ENCODE measurements at places on chromosomes 2 and 18. TPM values are rescaled to one million over a fixed set of nuclear protein-coding genes. Genes with fewer than 3 reads are reported as not detected.
A peak's percentile ranks its signal among the peaks of the same experiment; 100 is the strongest.

DNA sequence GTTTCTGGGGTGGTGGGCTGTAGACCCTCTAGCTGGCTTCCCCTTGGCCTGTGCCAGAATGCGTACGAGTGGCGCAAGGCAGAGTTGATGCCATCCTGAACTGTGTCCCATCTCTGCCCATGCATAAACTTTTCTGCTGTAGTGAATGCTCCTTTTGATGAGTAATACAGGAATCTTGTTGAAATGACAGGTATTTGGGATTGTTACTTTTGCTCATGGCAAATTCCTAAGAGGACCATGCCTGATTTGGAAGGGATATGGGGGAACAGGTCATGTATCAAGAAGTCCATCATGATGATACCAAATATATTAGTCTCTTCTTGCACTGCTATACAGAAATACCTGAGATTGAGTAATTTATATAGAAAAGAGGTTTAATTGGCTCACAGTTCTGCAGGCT, 648.0 kb downstream of the SLC4A3 start:
- no peak for DNase-seq

Gene SIX3
- not detected for total RNA-seq

Gene ALK
- total RNA-seq = 0.07 TPM

GRCh38 chr2:226953206-226953605, 117.4 kb downstream of the RHBDD1 start:
- DNase-seq = no peak

DNA sequence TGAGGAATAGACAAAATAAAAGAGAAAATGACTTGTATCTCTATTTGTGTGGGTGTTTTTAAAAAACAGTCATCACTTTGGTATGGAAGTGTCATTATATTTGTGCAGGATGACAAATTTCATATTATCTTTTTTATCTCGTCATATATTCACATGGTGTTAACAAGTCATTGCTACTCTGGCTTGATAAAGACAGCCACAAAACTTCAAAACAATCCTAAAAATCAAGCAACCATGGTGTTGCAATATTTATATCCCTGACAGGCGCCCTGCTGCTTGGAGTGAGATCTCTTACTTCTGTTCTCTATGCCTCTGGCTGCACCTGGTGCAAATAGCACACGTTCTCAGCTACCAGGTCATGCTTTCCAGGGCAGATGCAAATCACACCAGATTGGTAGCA, 278.0 kb upstream of the EPHA4 start:
- no peak for DNase-seq

- DNase-seq = no peak
Observed at GRCh38 chr2:58798676-58799208, 557.6 kb upstream of the FANCL start.

- DNase-seq = no peak
Observed at GRCh38 chr2:188426121-188426520, 134.4 kb downstream of the GULP1 start.

DNA sequence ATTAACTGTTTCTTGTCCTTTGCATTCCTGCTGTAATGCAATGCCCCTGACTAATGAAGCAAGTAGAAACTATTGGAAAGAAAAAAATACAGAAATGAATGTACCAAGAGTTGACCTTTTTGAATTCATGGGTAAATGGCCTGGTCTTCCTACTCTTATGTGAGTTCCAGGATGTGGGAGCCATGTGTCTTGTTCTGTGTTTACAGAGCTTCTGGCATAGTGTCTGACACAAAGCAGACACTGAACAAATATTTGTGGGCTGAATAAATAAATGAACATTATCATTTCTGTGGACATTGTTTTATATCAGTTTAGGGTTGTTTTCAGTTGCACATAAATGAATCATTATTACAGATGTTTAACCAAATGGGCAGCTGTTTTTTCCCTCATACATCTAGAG, 155.5 kb downstream of the CD8B2 start:
- no peak for DNase-seq

DNA sequence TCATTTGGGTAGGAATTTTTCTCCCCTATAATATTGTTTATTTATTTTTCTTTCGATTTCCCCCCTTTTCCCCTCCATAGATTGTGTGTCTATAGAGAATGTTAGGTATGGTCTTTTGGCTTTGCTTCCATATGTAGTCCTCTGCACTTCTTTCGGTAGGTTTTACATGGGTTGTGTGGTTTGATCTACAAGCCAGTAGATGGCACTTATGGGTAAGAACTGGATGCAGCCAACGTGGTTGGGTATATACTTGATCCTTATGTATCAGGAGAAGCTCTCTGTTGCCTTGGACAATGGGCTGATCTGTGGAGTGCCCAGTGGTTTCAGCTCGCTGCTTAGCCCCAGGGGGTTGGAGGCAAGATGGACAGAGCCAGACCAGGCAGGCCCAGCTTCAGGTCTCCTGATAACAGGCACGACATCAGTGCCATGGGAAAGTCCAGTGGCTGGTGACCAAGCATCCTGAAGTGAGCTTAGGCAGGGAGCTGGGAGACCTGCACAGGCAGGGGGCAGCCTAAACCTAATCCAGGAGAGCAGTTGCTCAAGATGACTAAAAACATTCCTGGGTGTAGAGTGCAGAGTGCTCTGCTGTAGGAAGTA, 488.3 kb downstream of the CCDC85A start:
- no peak for DNase-seq

DNA sequence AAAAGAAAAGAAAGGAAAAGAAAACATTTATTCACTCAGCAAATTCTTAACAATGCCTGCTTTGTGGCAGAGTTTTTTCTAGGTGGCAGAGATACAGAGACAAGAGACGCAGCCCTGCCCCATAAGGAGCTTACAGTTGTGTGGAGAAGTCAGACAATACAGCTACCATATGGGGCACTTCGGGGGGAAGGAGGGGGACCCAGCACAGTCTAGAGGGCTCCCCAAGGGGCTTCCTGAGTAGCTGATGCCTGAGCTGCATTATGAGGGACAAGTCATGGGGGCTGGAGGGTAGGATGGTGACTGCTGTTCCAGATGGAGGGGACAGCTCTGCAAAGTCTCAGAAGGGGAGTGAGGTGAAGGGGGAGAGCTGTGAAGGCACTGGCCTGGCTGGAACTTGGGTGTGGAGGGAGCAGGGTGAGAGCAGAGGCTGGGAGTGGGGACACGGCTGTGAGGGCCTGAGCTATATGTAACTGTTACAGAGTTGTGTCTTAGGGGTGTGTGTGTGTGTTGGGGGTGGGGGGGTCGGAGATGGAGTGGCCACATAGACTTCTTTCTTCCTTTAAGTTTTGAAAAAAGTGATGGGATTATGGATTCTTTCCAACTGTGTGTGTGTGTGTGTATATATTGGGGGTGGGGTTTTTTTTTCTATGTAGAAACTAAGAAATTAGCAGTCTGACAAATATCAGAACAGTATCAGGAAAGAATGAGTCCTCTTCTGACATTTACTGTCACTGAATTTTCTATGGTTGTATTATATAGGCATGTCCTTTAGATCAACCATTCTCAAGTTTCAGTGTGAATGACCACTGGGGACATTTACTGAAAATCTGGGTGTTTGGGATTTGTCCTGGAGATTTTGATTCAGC, 66.0 kb upstream of the HAAO start:
- no peak for DNase-seq

DNA sequence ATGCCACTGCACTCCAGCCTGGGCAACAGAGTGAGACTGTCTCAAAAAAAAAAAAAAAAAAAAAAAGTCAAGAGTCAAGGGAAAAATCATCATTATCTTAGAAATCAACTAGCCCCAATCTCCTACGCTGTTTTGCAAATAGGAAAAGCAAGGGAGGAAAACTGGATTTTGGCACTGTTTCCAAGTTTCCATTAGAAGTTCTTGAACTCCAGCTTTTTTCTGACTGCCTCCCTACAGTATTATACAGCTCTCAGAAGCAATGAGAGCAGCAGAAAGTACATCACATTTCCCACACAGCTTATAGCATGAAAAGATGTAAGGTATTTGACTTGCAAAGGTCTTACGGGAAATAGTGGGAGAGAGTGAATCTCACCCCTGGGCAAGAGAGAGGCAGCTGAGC, 127.8 kb downstream of the OSR1 start:
- DNase-seq = no peak

GRCh38 chr18:58344861-58345463, 283.9 kb downstream of the ALPK2 start:
- DNase-seq = no peak

Gene ITGA4
- 13.4 TPM for total RNA-seq

Gene FAP
- 1.3 TPM for total RNA-seq

GRCh38 chr2:166127217-166128155, at the start of gene SCN1A:
Gene SCN1A (minus strand): TSS chr2:166128020. CDS start chr2:166073621, 54,399 bp downstream.
- DNase-seq = no peak

DNA sequence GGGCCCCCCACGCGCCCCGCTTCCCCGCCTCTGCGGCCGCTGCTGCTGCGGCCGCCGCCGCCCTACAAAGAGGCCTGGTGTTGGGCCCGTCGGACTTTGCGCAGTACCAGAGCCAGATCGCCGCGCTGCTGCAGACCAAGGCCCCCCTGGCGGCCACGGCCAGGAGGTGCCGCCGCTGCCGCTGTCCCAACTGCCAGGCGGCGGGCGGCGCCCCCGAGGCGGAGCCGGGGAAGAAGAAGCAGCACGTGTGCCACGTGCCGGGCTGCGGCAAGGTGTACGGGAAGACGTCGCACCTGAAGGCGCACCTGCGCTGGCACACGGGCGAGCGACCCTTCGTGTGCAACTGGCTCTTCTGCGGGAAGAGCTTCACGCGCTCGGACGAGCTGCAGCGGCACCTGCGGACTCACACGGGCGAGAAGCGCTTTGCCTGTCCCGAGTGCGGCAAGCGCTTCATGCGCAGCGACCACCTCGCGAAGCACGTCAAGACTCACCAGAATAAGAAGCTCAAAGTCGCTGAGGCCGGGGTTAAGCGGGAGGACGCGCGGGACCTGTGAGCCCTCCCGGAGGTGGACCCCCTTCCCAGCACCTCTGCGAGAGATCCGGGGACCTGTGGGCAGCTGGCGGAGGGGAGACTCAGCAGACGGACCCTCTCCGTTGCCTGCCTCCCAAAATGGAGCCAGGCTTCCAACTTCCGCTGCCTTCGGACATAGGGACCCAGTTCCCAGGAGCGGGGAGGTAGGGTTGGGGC, 1.9 kb downstream of the SP5 start:
- DNase-seq = peak; percentile 61

Gene ARHGAP25
- total RNA-seq = 8.2 TPM

Gene IL36A
- not detected for total RNA-seq

- no peak for DNase-seq
Observed at GRCh38 chr18:74419761-74420160, 37.3 kb downstream of the DIPK1C start.

DNA sequence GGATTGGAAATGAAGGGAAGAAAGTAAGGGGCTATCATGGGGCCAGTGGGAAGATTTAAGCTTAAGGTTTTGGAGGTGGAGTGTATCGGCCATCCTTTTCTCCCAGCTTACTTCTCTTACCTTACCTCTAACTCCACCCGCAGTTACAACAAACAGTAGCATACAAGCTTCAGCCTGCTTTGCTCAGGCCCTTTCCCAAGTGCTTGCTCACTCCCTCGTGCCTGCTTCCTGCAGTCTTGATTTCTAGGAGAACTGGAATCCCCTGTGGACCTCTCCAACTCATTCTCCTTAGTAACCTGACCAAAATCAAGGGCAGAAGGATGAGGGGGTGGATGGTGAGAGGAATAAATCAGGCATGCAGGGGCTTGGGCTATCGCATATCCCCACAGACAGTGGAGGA, 5.8 kb upstream of the LYG2 start:
- no peak for DNase-seq

DNA sequence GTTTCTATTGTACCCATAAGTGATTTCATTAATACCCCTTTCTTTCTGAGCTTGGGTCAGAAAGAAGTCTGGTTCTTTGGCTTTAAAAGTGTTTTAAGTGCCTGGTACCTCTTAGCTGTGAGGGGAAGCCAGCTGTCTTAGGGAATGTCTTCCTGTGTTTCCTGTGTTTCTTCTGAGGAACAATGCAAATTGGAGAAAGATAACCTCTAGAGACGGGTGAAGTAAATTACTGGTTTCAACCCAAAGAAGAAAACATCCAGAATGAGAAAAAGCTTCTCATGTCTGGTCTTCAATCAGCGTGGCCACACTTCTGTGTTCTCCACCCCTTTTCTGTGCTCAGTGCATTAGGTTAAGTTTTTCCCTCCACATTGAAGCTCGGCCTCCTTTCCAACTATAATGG, 10.2 kb upstream of the CHN1 start:
- no peak for DNase-seq

GRCh38 chr2:170240629-170241028, 62.7 kb downstream of the MYO3B start:
- no peak for DNase-seq

Gene CGREF1
- total RNA-seq = 1.9 TPM

DNA sequence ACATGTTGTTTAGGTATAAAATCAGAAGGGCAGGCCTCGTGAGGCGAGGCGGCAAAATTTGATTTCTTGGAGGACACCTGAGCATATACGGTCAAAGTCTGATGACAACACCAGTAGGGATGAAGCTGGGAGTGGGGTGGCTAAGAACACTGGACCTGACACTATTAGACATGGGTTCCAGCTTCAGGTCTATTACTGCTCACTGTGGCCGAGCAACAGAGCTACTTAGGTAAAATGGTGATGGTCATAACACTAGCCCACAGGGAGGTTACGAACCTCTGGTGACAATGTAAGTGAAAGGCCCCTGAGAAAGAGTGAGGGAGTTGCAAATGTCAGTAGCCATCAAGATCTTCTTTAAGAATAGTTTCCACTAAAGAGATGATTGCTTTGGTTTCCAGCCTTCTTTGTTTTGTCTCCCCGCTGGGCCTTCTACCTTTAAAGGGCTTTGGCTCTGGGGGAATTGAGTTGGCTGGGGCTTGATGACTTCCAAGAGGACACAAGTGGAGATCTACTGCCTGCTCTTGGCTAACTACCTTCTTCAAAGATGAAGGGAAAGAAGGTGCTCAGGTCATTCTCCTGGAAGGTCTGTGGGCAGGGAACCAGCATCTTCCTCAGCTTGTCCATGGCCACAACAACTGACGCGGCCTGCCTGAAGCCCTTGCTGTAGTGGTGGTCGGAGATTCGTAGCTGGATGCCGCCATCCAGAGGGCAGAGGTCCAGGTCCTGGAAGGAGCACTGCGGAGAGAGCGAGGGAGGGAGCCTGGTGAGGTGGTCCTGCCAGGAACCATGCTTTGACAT, 3.5 kb downstream of the IL1B start:
- DNase-seq = no peak

GRCh38 chr2:3420076-3420768, 40.7 kb downstream of the TRAPPC12 start:
- DNase-seq = no peak

- DNase-seq = no peak
Observed at GRCh38 chr2:39975476-39976020, 196.5 kb upstream of the THUMPD2 start.

DNA sequence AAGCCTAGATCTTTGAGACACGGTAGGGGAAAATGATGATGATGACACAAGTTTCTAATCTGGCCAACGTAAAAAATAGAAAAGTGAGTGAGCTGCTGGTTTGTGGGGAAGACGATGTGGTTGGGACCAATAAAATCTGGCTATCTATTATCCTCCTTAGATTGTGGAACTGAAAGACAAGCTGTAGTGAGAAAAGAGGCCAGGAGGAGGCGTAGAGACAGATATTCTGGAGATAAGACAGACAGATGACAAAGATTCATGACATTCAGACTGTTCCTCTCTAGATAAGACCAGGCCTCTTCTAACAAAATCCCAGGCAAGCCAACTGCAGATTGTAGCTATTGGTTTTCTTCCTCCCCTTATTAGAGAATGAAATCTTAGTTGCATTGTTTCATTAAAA, 376.3 kb upstream of the UBE2E3 start:
- no peak for DNase-seq

- peak; percentile 58 for DNase-seq
Observed at GRCh38 chr2:36351736-36352349, 3.7 kb upstream of the CRIM1 start.

Gene TXNDC2
- total RNA-seq = 0.28 TPM

Gene ST3GAL5
- total RNA-seq = 5.4 TPM
